ENCODE measurements at places on chromosomes 11 and 22.

GRCh38 chr22:21074102-21074715 is 28.5 kb downstream of the LRRC74B start:
- peak; percentile 22 for DNase-seq

- no peak for DNase-seq
Observed at GRCh38 chr22:29703569-29704195, 16.1 kb upstream of the CABP7 start.

DNA sequence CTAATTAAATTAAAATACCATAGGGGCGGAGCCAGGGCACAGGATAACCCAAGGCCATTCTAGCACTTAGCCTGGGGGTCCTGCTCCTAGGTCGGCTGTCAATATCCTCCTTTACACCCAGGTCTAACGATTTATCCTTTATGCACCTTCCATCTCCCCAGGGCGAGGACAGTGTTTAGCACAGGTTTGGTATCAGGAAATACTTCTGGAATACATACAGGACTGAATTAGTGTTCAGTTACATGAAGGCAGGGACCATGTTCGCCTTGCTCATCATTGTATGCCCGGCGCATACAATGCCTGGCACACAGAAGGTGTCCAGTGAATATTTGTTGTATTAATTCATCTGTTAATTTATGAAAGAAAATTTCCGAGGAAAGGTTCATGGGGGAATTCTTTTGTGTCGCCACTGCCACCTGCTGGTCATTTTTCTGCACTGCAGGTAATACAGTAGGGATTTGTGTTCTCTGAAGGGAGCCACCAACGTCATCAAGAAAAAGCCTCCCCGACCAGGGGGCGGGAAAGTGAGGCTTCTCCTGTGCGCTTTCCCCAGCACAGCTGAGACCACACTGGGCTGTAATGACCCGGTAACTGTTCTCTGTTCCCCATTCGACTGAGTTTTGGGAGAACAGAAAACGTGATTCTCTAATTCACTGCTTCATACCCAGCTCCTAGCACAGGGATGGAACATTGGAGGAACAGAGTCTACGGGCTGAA is 68.7 kb upstream of the ASPHD2 start:
- DNase-seq: peak; percentile 18

DNA sequence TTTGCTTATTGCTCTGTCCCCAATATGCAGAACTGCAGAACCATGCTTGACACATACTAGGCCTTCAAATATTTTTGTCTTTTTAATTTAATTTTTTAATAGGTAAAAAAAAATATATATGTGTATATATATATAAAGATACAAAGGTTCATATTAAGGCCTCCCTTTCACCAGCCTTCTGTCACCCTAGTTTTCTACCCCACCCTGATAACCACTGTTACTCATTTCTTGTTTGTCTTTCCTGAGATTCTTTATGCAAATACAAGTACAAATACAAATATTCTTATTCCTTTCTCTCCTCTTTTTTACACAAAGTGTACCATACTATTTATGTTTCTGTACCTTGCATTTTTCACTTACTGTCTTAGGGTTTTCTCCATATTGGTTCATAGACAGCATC is 43.0 kb downstream of the UVRAG start:
- DNase-seq: no peak

GRCh38 chr22:49506010-49506400 is 321.7 kb downstream of the BRD1 start:
- DNase-seq: no peak

DNA sequence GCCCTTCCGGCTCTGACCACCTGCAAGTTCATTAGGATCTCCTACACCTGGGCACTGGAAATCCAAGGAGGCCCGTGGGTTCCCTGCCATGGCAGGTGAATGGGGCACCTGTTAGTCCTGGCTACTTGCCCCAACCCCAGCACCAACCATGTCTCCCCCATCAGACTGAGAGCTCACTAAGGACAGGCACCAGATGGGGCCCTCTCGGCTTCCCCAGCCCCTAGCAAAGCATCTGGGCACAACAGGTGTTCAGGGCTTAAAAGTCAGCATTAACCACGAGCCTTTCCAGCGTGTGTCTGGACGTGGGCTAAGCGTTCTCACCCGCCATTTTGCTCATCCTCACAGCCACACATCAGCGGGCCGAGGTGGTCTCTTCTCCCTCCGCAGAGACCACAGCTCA is 2.2 kb downstream of the SULT4A1 start:
- DNase-seq: no peak

DNA sequence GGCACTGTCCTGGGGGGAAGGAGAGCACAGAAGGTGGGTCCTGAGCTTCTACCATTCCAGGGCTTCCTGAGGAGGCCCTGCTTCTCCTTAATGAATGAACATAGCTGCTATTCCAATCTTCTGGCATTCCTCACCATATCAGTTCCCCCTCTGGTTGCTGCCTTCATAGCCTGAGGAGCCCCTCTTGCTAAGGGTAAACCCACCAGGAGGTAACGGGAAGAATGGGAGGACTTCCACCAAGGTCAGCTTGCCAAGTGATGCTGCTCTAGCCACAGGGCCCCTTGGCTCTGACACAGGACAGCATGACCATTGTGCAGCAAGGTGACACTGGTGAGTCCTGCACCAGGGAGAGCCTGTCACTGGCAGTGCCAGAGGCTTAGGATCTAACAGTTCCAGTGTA is 1022.5 kb downstream of the TBC1D22A start:
- DNase-seq: no peak
